CD4-positive, alpha-beta T cell treated with Interleukin-4 for 1 hour (primary cell): ENCODE measurements at places on chromosomes 7 and 10.

DNA sequence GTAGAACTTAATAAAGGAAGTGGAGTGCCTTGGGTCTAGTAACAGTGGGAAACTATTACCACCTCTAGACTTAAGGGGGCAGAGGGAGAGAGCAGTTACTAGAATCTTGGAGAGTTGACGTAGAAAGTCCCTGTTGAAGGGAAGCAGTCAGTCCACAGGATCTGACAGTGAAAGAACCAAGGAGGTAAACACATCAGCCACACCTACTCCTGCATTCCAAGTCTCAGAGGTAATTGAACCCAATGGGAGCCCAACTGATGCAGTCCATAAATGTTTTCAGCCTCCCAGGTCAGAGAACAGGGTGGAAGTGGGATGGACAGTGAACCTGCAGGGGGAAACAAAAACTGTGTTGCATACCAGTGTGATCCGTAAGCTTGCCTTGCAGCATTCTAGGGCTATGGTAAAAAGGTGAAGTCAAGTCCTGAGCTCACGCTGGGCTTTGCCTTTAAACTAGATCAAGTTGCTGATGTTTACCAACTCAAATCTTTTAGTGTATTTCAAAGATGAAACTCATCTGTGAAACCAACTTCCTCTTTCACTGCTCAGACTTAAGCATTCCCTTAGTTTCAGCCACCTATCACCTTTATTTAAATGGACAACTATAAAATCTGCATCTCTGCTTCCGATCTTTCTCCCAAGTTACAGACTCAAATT lies 57.2 kb downstream of the SLC16A12 start:
- no peak for DNase-seq

DNA sequence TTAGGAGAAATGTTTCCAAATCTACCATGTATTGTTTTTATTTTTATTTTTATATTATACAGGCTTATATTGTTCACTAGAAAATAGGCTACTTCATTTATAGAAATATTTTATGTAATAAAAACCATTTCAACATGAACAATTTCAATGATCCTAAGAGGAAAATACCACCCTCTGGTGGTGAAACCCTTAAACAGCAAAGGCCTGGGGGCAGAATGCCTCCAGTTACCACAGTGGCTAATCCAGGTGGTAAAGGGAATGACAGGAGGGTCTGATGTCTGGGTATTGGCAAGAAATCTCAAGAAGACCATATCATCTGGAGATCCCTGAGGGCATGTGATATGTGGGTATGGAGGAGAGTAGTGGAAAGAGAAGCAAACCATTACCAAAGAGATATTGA lies 19.3 kb downstream of the MACC1 start:
- DNase-seq = no peak

DNA sequence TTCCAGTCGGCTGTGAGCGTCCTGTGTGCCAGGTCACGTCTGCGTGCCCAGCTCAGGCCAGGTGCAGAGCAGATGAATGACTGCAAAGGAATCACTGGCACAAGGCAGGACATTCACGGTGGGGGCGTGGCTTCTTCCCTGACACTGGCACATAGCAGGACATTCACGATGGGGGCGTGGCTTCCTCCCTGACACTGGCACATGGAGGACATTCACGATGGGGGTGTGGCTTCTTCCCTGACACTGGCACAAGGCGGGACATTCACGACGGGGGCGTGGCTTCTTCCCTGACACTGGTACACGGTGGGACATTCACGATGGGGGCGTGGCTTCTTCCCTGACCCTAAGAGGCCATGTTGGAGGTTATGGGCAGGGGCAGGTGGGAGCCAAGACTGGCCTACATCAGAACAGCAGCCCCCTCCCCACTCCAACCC lies 64.3 kb downstream of the MYL10 start:
- no peak for DNase-seq

DNA sequence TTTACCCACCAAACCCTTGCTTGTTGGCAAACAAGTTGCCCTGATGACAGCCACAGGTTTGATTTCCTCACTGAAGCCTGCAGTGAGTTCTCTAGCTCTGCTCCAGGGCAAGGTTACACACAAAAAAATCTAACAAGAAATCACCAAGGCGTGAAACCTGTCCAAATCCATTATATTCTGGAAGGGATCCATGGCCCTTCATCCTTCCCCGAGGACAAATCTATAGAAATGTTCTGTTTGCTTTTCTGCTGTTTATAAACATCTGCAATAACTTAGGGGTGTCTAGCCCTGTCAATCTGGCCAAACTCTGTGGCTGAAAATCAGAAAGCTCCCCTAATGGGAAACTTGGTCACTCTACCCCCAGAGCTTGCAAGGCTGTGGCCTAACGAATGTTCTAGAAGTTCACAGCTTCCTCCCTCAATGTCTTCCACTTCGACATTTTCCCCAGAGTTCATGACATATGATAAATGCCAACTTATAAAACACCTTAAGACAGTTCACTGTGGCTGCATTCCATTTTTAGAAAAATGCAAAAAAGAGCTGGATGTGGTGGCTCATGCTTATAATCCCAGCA lies 164.5 kb downstream of the PRPF18 start:
- no peak for DNase-seq

DNA sequence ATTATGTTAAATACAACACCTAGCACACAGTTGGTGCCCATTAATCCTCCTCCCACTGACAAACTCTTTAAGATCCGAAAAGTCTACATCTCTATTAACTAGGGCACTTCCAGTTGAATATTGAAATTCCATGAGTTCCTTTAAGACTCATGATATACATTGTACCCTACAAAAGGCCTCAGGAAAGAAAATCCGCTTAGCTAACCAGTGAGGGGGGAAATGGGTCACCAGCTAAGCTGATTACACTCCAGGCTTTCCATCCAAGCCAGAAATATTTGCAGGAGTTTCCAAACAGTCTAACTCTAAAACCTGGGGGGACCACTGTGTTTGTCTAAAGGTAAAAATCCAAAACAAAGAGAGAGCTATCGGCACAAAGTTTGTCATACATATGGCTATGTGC lies 1.3 kb upstream of the LRIT2 start:
- no peak for DNase-seq

DNA sequence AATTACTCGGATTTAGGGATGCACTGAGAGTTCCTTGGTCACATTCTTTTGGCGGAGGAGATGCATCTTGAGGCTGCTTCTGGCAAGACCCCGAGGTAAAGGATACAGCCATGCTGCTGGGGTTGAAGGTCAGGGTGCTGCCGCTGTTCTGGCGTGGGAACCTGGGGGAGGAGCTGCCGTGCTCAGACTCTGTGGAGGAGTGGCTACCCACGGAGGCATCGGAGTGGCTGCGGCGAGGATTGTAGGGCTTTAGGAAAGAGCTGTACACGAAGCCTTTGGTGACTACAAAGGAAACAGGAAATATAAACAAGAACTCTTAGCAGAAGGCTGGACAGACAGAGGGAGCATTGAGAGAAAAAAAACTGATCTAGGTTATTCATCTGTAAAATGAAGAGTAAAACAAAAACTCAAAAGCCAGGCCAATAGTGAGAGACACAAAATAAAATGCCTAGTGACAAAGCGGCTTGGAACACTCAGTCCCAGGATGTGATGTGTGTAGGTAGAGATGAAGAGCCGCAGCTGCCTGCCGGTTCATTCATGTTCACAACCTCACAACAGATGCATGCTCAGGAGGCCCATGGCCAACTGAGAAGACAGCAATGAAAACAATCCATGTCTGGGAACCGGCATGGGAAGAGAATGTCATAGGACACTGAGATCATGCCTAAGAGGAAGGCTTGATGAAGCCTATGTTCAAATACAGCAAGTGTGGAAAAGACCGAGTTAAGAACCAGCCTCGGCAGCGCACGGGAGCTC lies 97.8 kb downstream of the ABCC2 start:
- DNase-seq = no peak

DNA sequence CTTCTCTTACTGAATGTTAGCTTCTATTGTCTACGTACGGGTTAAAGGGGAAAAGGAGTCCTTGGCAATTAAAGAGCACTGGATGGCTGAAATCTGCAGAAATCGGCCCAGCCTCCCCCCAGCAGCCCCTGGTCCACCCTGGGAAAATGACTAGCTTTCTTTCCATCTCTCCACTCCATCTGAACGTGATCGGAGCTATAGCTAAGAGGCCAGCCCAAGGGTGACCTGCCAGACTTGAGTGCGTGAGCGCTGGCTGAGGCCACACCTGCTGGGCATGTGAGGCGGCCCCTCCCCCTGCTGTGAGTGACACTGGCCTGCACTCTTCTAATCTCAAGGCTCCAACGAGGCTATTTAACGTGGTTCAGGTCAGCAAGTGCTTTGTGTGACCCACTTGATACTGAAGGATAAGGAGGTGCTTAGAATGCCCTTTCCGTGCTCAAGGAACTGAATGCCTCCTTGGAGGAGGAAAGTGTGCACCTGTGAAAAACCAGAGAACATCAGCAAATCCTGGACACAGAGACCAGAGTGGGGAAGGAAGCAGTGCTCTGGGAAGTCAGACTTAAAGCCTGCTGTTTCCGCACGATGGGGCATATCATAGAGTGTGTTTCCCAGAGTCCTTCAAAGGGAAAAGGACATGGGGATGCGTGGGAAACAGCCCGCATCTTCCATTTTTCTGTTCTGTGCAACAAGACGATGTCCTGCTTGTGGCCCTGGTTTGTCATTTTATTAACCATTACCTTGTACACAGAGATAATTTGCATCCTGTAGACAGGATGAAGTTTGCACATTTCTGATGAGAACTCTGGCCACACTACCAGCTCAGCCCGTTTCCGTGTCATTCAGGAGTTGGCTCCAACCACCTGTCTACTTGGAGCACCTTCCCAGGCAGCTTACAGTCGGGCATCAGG lies 12.5 kb upstream of the MNX1 start:
- DNase-seq = no peak

DNA sequence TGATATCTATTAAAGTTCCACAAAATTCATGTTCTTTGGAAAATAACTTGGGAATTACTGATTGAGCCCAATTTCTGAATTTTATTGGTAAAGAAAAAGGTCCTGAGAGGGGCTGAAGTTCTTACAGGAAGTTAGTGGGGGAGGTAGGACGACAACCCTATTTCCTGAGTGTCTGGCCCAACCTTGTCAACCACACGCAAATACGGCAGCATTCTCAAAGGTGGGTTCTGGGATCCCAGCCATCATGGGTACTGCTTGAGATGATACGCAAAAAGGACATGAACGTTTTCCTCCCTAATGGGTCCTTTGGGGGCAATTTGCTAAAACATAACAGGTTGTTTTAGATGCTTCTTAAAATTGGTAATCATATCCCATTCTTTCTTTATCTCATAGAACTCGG lies 2.7 kb upstream of the PDCD4 start:
- DNase-seq = peak; percentile 76

- DNase-seq = no peak
Measured at GRCh38 chr7:107768263-107768662, 24.3 kb downstream of the CBLL1 start.

DNA sequence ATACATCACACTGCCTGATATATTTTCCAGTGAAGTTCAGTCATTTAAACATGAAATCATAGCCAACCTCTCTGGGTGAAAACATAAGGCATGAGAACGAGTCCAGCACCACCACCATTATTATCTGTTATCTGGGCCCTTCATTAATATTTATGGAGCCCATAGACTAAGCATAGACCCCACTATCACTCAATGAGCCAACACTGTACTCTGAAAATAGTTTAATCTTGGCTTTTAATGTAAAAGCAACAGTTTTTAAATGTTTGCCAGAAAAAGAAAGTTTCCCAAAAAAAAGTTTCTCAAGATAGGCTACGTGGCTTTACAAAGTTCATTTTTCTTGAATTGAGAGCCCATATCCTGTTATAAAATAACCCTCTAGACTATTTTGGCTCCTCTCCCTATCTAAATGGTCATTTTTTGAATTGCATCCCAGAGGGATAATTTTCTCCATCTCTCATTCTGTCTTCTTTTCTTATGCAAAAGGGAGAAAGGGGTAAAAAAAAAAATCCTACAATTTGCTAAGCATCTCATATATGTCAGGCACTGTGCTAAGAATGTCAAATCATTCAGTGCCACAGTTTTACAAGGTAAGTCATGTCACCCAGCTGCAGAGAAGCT lies 66.1 kb downstream of the FZD1 start:
- no peak for DNase-seq

- DNase-seq = no peak
Measured at GRCh38 chr10:93299606-93300287, 182.4 kb downstream of the MYOF start.

- DNase-seq = no peak
Measured at GRCh38 chr10:116526219-116526618, 19.5 kb upstream of the PNLIP start.

DNA sequence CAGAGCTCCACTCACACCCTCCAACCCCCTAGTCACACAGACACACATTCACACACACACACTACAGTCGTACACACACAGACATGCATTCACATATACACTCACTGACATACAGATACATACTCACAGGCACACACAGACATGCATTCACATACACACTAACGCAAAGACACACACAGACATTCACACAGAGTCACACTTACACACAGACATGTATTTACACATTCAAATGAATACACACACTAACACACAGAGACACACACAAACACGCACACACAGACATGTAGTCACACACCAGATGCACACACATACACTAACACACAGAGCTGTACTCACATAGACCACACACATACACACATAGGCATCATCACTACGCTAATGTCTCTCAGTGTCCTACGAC lies 58.0 kb upstream of the MYL10 start:
- no peak for DNase-seq

- no peak for DNase-seq
Measured at GRCh38 chr7:82414389-82414788, 29.2 kb downstream of the CACNA2D1 start.

GRCh38 chr7:158722574-158723237 lies 18.1 kb upstream of the NCAPG2 start:
- DNase-seq = no peak

GRCh38 chr10:115214829-115215228 lies 121.7 kb downstream of the ATRNL1 start:
- no peak for DNase-seq

GRCh38 chr10:69064762-69065328 lies 23.1 kb upstream of the SRGN start:
- no peak for DNase-seq

GRCh38 chr10:88064608-88065382 lies 201.4 kb downstream of the PTEN start:
- peak; percentile 61 for DNase-seq

- DNase-seq = no peak
Measured at GRCh38 chr10:99449023-99449422, 18.6 kb upstream of the GOT1 start.

GRCh38 chr7:98988641-98989040 lies 110.3 kb downstream of the TRRAP start:
- DNase-seq = no peak

DNA sequence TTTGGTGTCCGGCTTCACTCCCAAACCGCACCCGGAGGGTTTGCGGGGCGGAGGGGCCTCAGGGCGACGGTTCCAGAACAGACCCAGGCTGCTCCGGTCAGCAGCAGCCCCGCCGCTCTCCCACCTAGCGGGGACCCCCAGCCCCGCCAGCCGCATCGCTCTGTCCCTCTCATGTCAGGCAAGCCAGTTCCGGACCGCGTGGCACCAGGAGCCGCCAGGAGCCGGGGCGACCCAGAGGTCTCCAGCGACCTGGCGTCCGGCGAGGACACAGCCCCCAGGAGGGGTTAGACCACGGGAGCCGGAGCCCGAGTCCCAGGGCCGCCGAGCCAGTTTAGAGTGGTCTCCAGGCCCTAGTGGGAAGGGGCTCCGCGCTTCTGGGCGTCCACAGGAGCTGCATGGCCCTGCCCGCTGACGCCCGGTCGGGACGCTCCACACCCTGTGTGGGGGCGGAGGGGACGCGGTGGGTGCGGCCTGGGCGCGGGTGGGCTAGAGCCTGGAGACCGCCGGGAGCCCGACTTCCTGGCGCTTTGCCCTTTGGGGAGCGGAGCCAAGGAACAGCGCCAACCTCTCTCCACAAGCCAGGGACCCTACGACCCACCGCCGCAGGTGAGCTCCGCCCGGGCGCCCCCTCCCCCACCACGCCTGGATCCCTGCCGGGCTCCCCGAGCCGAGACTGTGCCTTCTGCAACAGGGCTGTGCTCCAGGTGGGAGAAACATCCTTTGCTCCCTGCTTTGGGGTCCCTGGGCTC lies 43.4 kb downstream of the ZNF117 start:
- no peak for DNase-seq
